Stimulated activated CD4-positive, alpha-beta T cell treated with anti-CD3 and anti-CD28 coated beads, Interleukin-1b, Interleukin-23, amount 100 ng/mL, for 1 hour (primary cell): ENCODE measurements at places on chromosomes 2 and 18.

GRCh38 chr18:48859311-48860268, 91.2 kb downstream of the SMAD7 start:
- DNase-seq: no peak

DNA sequence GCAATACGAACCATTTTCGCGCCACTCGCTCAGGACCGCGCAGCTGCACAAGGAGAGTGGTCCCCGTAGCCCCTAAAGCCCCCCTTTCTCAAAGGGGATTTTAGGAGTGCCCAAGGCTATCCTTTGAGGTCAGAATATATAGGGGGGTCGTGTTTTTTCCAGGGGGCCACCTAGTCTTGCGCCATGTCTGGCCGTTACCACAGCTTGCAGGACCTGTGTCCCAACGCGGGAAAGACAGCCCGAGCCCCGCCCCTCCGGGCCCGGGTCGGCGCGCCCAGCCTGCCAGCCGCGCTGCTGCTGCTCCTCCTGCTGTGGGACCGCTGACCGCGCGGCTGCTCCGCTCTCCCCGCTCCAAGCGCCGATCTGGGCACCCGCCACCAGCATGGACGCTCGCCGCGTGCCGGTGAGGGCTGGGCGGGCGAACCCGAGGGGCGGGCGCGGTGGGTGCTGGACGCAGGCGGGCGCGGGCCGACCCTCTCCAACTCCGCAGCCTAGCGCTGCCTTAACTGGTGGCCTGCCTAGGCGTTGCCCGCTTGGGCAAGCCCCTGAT, at the start of gene CDCA7:
Gene CDCA7, plus strand, starts transcription at position 291 of the 550 bp plus-strand sequence. Its CDS starts 92 bp downstream, at position 383.
- DNase-seq: no peak

DNA sequence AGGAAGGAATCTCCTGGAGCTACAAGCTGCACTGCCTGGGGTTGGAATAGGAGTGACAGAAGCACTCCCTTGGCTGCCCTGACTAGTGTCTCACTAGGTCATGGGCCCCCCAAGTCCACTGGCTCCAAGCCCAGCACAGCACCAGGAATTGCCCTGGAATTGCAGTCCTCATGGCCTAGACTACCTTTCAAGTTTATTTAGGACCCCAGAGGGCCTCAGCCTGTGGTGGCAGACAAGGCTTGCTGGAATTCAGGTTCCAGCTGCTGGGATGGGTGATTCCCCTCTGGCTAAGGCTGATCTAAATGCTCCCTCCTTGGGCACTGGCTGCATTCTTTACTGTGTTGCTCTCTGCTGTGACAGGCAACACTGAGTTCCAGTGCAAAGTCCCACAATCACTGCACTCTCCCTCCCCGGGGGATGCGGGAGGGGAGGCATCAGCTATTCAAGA, 14.0 kb downstream of the STRADB start:
- DNase-seq: no peak

DNA sequence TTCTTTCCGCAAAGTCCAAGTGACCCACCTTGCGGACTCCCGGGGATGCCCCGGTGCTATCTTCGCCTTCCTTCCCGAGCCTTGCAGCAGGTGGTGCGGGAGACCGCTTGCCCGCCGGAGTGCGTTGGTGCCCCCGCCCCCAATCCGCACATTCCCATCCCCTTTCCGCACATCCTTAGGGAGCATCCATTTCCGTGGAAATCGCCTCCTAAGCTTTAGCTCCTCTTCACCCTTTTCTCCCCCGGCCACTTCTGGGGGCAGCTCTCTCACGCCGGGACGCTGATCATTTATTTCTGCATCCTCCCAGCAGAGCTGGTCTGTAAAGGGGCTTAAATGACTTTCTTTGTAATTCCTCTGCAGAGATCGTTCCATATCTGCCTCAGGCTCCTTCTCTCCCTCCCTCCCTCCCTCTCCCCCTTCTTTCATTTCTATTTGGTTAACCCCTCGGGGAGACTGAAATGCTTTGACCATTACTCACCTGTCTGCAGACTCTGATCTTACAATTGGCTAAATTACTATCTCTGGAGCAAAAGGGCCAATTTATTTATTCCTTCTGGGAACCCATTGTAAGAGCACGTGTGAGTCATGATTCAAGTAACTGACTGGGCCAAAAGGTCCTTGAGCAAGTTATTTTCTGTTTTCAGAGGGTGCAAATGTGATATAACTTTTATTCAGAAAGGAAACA, 1.3 kb upstream of the LYPD1 start:
- DNase-seq: no peak

DNA sequence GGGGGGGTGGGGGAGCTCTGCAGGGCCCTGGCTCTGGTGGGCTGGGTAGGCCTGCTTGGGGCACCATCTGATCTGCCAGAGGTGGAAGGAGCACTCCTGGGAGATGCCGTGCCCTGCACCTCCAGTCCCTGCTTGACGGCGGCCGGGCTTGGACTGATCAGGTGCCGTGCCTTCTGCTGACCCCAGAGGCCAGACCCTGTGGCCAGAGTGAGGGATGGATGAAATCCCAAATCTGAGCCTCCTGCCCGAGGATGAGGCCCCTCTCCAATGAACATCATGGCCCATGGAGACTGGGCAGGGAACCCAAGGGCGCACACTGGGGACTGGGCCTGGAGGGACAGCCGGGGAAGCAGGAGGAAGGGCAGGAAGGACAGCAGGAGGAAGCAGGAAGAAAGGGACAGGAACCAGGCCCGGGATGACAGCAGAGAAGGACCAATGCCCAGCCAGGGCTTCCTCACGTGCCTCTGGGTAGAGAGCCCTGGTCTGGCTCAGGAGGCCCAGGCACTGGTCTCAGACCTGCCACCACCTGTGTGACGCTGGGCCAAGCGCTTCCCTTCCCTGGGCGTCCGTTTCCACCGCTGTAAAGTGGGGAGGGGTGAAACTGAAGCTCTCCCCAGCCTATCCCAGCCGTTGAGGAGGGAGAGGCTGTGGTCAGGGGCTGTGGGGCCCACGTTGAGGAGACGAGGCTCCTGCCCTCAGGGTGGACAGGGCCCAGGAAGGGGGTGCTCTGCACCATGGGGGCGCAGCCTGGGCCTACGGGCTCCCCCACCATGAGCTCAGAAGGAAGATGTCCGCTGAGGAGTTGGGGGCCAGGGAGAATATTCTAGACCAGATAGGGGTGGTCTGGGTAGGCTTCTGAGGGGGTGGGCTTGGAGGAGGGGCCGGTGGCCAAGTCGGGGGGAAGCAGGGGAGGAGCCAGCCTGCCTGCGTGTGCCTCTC, 1.0 kb upstream of the GPR35 start:
- DNase-seq: no peak

GRCh38 chr2:63096491-63096890, 45.9 kb downstream of the OTX1 start:
- no peak for DNase-seq

- DNase-seq: no peak
Measured at GRCh38 chr2:61900281-61900680, 5.2 kb upstream of the COMMD1 start.

- no peak for DNase-seq
Measured at GRCh38 chr2:103166456-103167324, 404.9 kb downstream of the TMEM182 start.

DNA sequence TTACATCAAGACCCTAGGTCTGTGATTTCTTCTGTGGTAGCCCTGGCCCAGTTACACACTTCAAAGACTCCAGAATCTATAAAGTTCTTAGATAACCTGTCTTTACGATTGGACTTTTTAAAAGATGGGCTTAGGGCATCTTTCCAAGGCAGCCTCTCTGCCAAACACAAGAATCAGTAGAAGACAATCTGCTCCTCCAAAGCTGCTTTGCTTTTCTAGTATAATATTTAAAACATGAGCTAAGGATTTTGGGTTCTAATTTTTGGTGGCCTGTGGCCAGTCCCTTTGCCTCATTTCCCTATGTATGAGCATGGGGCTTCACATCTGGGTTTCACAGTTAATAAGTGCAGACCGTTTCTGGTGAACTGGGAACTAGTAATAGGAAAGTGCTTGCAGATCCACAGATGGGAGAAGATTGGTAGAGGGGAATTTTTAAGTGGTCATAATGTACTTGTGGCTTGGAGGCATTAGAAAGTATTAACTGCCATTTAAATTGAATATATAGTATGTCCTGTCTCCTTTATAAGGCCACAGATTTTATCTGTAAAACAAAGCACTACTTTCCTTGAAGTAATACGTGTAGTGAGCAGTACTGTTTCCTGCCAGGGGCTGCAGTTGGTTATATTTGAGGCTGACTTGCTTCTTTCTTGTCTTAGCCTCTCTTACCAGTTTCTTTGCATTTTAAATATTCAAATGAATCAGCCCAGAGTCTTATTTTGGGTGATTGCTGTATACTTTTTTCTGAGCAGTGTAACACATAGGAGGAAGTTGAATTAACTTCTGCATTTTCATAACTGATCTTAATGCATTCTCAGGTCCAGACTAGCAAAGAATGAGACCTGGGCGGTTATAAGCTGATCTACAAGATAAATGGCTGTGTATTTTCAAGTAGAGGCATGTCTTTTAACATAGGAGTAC, 1.5 kb downstream of the ARPC2 start:
- DNase-seq: no peak

GRCh38 chr2:143125717-143126116, 3.5 kb upstream of the ARHGAP15 start:
- DNase-seq: no peak

DNA sequence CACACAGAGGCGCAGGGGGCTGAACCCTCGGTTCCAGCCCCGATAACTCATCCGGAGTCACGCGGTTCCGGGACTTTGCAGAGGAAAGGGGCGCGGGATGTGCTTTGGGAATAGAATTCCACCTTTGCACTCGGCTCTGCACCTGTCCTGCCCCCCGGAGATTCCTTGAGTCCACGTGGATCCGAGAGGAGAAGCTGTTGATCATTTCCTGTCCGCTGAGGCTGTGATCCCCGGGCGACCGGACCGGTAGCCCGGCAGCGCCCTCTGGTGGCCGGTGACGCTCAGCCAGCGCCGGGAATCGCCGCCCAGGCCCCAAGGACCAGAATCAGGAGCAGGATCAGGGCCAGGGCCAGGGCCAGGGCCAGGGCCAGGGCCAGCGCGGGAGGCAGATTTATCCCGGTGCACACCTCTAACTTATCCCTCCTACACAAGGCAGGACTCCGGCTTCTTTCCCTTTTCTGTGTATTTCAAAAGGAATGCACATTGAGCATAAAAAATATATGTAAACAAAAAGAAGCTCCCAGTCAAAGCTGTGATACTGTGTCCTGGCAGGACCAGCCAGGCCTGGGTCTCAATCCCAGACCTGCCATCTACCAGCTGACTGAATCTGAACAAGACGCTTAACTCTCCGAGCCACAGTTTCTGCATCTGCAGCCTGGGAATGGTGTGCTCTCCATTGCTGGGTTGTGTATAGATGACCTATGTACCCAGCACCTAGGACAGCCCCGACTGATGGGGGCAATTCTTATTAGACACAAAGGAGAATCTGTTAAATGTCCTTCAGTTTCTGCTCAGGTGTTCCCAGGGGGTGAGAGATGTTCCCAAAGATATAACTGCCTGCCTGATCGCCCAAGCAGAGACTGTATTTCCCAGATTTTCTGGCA, 8.5 kb upstream of the SPATA3 start:
- peak; percentile 73 for DNase-seq

GRCh38 chr2:111984213-111984604, 70.9 kb upstream of the TMEM87B start:
- DNase-seq: no peak

GRCh38 chr18:14097761-14098160, 34.5 kb downstream of the ZNF519 start:
- no peak for DNase-seq

GRCh38 chr2:227829337-227829736, 15.7 kb downstream of the CCL20 start:
- DNase-seq: no peak

- no peak for DNase-seq
Measured at GRCh38 chr2:221374234-221374633, 197.9 kb downstream of the EPHA4 start.

GRCh38 chr2:46825939-46826568, 89.6 kb downstream of the MCFD2 start:
- no peak for DNase-seq

DNA sequence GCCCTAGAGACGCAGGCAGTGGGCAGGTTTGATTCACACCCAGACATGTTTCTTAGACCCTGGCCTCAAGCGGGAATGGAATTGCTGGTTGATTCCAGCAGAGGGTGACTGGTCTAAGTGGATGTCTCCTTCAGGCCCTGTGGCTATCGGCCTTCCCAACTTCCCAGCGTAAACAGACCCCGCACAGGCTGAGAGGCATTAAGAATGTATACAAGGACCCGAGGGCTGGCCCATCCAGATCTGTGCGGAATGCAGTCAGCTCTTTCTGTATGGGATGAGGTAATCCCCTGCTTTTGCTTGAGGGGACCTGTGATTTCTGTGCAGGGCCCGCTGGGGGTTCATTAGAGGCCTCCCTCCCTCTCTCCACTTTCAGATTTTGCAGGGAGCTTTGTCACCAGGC, 6.5 kb downstream of the ACKR3 start:
- DNase-seq: no peak

DNA sequence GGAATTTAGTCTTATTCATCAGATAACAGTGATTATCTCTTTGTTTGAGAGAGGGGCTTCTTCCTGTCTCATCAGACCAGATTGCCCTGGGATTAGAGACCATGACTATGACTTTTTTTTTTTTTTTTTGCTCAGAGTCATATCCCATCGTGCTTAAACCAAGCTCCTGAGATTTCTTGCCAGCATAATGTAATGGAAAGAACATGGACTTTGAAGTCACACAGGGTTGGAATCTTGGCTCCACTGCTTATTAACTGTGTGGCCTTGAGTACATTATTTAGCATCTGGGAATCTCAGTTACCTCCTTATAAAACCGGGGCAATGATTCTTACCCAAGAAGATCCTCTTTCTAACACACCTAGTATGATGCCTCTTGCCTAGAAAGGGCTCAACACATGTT, 268.3 kb downstream of the DYSF start:
- DNase-seq: no peak

GRCh38 chr18:77481541-77481940, 231.9 kb downstream of the GALR1 start:
- DNase-seq: no peak

DNA sequence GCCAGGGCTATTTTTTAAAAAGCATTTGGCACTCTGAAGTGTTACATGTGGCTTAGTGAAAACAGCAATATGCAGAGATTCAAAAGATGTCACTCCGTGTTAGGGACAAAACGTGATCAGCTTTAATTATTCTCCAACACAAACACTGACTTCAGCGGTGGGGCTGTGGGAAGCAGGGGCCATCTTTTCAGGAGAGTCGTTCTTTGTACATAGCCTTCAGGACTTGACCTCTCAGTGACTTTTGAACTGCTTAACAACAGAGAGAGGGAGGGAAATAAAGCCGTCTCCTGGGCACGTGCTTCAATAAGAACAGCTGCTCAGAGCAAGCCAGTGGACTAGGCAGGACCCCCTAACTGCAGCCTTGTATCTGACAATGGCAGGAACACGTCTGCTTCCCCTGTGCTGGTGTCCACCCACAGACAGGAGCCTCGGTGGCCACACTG, 95.0 kb upstream of the HDAC4 start:
- DNase-seq: no peak

- no peak for DNase-seq
Measured at GRCh38 chr18:59360381-59360780, 1.3 kb upstream of the LMAN1 start.
